ENCODE measurements at places on chromosomes 7 and 10.

- DNase-seq = peak; percentile 46
Observed at GRCh38 chr7:101169838-101170551, 4.6 kb upstream of the VGF start.

DNA sequence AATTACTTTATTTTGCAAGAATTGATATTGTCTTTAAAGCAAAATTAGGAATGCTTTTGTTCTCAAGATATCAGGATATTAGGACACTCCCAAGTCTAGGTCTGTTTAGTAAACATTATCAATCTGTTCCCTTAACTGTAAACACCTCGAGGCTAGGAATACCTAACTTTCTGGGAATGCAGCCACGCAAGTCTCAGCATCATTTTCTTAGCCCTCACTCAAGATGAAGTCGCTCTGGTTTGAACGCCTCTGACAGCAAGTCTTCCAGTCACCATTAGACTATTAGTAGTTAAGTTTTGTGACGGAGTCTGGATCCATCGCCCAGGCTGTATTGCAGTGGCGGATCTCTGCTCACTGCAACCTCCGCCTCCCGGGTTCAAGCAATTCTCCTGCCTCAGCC lies 128.0 kb upstream of the MYO3A start:
- no peak for DNase-seq

GRCh38 chr7:27198138-27198841 lies 1.6 kb downstream of the HOXA13 start:
- no peak for DNase-seq

- no peak for DNase-seq
Observed at GRCh38 chr7:47937065-47937687, 11.1 kb downstream of the PKD1L1 start.

DNA sequence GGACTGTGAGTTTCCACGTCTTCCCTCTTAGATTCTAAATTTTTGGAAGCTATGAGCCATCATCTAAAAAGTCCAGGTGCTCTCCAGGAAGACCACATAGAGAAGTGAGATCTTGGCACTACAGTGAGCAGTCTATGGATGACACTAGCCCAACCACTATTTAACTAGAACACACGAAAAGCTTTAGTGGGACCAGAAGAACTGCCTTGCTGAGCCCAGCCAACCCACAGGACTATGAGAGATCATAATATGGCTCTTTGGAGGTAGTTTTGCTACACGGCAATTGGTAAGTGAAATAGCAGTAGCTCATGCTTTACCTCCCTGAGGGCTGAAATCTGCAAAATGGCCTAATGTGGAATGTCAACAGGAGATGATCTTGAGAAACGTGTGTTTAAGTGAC lies 68.8 kb downstream of the TMEM130 start:
- no peak for DNase-seq

- no peak for DNase-seq
Observed at GRCh38 chr7:28128608-28129007, 52.0 kb downstream of the JAZF1 start.

DNA sequence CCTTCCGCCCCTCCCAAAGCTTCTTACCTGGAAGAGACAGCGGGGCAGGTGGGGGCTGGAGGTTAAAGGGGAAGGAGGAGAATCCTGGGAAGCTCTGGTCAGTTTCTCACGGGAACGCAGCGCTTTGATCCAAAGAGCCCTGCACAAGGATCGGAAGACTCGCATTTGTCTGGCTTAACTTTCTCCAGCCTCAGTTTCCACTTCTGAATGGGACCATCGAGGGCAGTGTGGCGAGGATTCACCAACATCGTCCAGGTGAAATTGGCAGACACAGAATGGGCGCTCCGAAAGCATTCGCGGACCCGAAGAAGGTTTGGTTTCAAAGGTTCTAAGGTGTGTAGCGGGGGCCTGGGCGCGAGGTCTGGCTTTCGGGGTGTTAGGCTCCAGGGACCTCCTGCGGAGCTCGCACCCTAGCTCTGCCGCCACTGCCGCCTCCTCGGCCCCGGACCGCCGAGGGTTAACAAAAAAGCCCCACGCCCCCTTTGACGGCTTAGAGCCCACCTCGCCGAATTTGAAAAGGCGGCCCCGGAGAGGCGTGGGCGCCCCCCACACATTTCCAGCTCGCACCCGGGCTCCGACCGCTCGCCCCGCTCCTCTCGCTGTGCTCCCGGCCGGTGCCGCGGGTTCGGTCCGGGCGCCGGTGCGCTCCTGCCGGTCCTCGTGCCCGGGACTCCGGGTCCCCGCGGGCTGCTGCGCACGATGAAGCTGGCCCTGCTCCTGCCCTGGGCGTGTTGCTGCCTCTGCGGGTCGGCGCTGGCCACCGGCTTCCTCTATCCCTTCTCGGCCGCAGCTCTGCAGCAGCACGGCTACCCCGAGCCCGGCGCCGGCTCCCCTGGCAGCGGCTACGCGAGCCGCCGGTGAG lies at the start of gene COL26A1:
TSS of gene COL26A1 (plus strand) at position 542 of the 862 bp plus-strand sequence. CDS start at position 700, 158 bp downstream.
- DNase-seq = no peak

DNA sequence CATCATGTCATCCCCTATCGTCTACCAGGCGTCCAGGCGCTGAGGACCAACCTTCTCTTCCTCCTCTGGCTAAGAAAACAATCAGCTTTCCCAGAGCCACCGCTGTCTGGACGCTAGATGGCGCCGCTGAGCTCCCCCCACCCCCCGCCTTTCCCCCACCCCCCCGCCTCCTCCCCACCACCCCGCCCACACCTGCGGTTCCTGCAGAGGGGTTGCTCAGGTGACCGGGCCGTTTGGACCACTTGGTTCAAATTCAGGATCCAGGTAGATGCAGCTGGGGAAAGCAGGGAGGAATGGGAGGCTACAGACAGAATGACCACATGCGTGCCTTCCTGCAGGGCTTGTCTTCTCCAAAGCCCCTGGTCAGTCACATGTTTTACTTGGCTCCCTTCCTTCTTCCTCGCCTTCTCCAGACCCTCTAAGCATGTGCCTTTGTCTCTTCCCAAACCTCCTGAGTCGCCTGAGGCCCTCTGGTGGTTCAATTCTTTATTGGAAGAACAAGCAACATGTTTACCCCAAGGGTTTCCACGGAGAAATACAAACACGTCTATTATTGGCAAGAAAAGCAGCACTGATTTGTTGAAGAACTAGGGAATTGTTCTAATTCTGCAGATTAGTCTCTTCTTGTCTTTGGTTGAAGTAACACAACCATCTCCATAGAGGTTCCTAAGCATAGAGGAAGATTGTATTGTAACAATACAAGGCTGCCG lies 24.7 kb downstream of the AOC1 start:
- peak; percentile 63 for DNase-seq

DNA sequence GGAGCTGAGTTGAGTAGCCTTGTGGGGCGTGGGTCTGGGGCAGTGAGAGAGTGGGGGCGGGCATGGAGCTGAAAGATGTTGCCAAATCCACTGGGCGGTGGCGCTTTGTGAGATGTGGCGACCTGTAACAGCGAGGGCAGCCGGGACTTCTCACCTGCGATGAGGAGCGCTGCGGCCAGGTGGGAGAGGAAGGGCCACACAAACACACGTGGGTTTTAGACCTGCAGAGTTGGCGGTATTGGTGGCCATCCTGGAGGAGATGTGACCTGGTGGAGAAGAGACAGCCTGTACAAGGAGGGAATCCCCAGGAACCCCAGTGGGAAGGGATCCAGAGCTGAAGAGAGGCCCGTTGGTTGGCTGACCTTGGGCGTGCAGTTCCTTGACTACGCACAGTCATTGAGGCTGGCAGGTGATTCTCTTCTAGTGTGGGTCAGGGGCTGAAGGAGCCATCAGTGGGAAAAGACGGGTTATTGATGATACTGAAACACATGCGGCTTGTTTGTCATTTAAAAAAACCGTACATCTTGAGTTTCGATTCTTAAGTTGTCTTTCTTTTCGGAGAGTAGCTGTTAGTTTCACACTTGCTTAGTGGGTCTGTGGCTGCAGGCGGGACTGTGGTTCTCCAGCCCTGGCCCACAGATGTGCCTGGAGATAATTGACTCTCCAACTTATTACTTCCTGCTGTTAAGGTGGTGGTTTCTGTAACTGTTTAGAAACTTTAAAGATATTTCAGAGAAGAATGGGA lies 2.4 kb downstream of the CHST12 start:
- DNase-seq = no peak

DNA sequence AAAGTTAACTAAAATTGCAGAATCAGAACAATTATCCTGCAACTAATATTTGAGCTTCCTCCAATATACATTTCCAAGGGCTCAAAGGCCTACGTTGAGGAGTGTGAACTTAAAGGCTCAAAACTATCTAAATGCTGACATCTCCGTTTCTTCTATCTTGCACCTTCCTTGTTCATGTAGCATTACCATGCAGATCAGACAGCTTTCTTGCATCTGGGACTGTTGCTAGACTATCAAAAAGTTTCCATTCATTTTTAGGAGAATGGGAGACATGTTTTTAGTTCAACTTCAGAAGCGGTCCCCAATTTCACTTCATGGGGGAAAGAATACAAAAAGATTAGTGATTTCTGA lies 2.9 kb downstream of the ANKRD1 start:
- DNase-seq = no peak

GRCh38 chr10:63699785-63700613 lies 178.8 kb downstream of the REEP3 start:
- no peak for DNase-seq

DNA sequence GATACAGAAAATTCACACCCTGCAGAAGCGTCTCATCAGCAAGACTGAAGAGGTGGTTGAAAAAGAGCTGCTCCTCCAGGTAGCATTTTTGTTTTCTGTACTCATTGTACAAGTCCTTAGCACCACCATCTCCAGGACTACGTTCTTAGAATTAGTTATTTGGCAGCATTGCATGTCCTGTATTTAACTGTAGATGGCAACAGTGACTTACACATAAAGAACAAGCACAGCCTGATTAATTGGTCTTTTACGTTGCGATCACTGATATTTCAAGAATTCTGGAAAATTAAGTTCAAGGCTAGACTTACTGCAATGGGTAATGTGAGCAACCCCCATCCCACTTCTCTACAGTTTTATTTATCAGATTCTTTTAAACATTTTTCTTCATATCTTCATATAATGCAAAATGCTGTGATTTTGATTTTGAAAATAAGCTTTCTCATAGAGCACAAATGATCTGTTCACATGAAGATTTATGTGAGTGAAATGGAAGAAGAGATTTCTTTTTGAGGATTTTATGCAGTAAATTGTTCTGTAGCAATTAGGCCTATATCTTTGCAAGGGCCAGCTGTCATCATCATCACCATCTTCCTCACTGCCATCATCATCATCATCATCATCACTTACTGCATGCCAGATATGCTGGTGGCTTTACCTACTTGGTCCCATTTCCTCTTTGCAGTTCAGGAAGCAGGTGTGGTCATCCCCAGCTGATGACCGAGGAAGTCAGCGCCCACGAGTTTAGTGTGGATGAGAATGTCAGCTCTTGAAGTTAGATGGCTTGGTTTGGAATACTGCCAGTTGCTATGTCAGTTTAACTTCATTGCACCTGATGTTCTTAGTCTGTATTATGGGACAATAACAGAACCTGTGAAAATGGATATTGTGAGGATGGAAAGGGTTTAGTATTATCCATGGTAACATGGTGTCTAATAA lies 53.4 kb downstream of the CFAP58 start:
- DNase-seq = no peak

GRCh38 chr7:38655833-38656774 lies 24.9 kb upstream of the AMPH start:
- no peak for DNase-seq

DNA sequence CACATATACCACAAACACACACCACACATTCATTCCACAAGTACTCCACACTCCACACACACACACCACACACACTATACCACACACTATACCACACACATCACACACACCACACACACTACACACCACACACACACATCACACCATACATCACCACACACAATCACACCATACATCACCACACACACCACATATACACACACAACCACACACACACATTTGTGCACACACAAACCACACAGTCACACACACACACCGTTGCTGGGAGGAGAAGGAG lies 112.8 kb downstream of the PTPN20 start:
- DNase-seq = no peak

- no peak for DNase-seq
Observed at GRCh38 chr7:23530405-23530804, 1.4 kb downstream of the TRA2A start.

- DNase-seq = no peak
Observed at GRCh38 chr10:22010973-22011408, 7.5 kb upstream of the DNAJC1 start.

GRCh38 chr10:33084453-33084852 lies 126.4 kb upstream of the ITGB1 start:
- no peak for DNase-seq

GRCh38 chr10:12559578-12560178 lies 210.3 kb downstream of the CAMK1D start:
- DNase-seq = no peak

- no peak for DNase-seq
Observed at GRCh38 chr7:88395715-88396114, 89.0 kb upstream of the STEAP4 start.

- no peak for DNase-seq
Observed at GRCh38 chr10:113047151-113047550, 97.1 kb downstream of the TCF7L2 start.

DNA sequence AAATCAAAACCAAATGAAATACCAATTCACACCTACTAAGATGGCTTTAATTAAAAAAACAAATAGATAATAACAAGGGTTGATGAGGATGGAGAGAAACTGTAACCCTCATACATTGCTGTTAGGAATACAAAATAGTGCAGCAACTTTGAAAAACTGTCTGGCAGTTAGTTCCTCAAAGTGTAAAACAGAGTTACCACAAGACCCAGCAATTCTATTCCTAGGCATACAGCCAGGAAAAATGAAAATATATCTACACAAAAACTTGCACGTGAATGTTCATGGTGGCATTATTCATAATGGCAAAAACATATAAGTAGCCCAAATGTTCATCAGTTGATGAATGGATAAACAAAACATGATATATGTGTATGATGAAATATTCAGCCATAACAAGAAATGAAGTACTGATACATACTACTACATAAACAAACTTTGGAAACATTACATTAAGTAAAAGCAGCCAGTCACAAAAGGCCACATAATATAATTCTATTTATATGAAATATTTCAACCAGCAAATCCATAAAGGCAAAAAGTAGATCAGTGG lies 83.5 kb downstream of the BRAF start:
- no peak for DNase-seq

- no peak for DNase-seq
Observed at GRCh38 chr7:98365863-98366561, 34.9 kb downstream of the BAIAP2L1 start.

GRCh38 chr10:51522858-51523257 lies 176.5 kb downstream of the CSTF2T start:
- no peak for DNase-seq

Data from anterior cingulate cortex (tissue), 58 donors.